ENCODE measurements at places on chromosomes 4 and X.

- no peak overlapping the region for H3K4me3 ChIP-seq
- no peak for DNase-seq
- H3K27me3 ChIP-seq, result no peaks in the 10 kb centered on the region
- no peaks in the 10 kb centered on the region for H3K4me1 ChIP-seq
- no peak overlapping the region for H3K27ac ChIP-seq
- no peaks in the 10 kb centered on the region for H3K36me3 ChIP-seq
Measured at GRCh38 chr4:153945704-153946103, 156.8 kb upstream of the SFRP2 start.

- no peaks in the 10 kb centered on the region for H3K36me3 ChIP-seq
- no peak overlapping the region for H3K4me3 ChIP-seq
- no peaks in the 10 kb centered on the region for H3K27me3 ChIP-seq
- DNase-seq, result no peak
- H3K4me1 ChIP-seq, result peaks cover 43% of the 10 kb centered on the region
Measured at GRCh38 chr4:159150821-159151390, 48.0 kb downstream of the RAPGEF2 start.

- no peaks in the 10 kb centered on the region for H3K36me3 ChIP-seq
- DNase-seq, result no peak
- H3K27me3 ChIP-seq, result no peaks in the 10 kb centered on the region
- H3K4me3 ChIP-seq, result no peak overlapping the region
- H3K27ac ChIP-seq, result no peak overlapping the region
Measured at GRCh38 chrX:139831017-139831416, 101.8 kb downstream of the ATP11C start.

GRCh38 chr4:19380600-19380999 is 871.1 kb upstream of the SLIT2 start:
- DNase-seq, result no peak
- no peaks in the 10 kb centered on the region for H3K36me3 ChIP-seq
- H3K4me1 ChIP-seq, result peaks cover 6% of the 10 kb centered on the region
- H3K4me3 ChIP-seq, result no peak overlapping the region
- H3K27me3 ChIP-seq, result no peaks in the 10 kb centered on the region
- no peak overlapping the region for H3K27ac ChIP-seq

GRCh38 chr4:177441803-177442622 is at the start of gene AGA:
AGA (minus strand) TSS chr4:177442437; CDS start chr4:177442375, 62 bp downstream.
- peak; percentile 93 for DNase-seq
- H3K4me3 ChIP-seq, result peak within 1 kb of the TSS; percentile 67
- H3K27me3 ChIP-seq, result no peaks in the 10 kb centered on the region
- 0 out of 2 replicates have a peak, but pooled peaks cover 3% of the 10 kb centered on the region for H3K4me1 ChIP-seq
- H3K27ac ChIP-seq, result peak within 1 kb of the TSS; percentile 97

- peak overlapping the region; percentile 81 for H3K27ac ChIP-seq
- H3K4me3 ChIP-seq, result no peak overlapping the region
- no peaks in the 10 kb centered on the region for H3K36me3 ChIP-seq
- H3K27me3 ChIP-seq, result no peaks in the 10 kb centered on the region
- peaks cover 9% of the 10 kb centered on the region for H3K4me1 ChIP-seq
Measured at GRCh38 chrX:123771449-123772064, 38.7 kb upstream of the THOC2 start.

- H3K27me3 ChIP-seq, result no peaks in the 10 kb centered on the region
- DNase-seq, result peak; percentile 19
- H3K27ac ChIP-seq, result no peak overlapping the region
- no peak overlapping the region for H3K4me3 ChIP-seq
- no peaks in the 10 kb centered on the region for H3K36me3 ChIP-seq
Measured at GRCh38 chr4:2255501-2256155, 6.3 kb downstream of the MXD4 start.

DNA sequence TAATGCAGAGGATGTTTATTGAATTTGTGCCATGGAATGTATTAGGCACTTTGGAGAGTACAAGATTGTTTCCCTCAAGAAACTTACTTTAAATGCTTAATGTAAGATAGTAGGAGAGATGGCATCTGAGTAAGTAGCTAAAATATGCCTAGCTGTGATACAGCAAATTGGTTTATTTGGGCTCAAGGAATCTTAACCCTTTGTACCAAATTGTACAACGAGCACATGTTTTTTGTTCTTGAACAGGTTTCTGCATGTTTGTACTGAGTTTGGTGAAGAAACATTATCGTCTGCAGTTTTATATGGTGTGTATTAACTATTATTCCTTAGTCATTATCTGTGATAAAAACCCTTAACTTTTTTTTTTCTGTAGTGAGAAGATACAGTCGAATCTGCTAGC is 48.6 kb downstream of the CDS1 start:
- no peak overlapping the region for H3K4me3 ChIP-seq
- no peak overlapping the region for H3K27ac ChIP-seq
- H3K4me1 ChIP-seq, result no peaks in the 10 kb centered on the region
- no peak for DNase-seq

DNA sequence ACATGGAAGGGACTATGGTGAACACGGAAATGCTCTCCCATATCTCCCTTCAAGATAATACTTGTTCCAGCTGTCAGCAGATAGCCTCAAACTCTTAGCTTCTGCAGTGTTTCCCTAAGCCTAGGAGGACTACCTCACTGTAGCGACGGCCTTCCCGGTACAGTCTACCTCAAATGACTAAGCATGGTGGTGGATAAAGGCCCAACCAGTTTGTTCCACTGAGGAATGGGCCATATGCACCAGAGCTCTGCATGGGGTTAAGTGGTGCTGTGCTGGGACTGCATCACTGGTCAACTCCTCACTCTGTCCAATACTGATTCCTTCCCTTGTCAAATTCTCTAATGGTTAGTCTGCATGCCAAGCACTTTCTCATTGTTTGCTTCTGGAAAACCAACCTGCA is 119.6 kb upstream of the GNPDA2 start:
- no peaks in the 10 kb centered on the region for H3K27me3 ChIP-seq
- no peaks in the 10 kb centered on the region for H3K4me1 ChIP-seq
- H3K36me3 ChIP-seq, result no peaks in the 10 kb centered on the region
- no peak for DNase-seq
- no peak overlapping the region for H3K4me3 ChIP-seq

Measured in Caco-2 (cell line).